Left renal cortex interstitium (tissue), 4 donors: ENCODE measurements at places on chromosomes 7 and 10.
A peak's percentile ranks its signal among the peaks of the same experiment; 100 is the strongest.

- no peak for DNase-seq
Observed at GRCh38 chr7:105677410-105677730, 96.1 kb upstream of the EFCAB10 start.

GRCh38 chr7:925601-926000 is 28.9 kb downstream of the ADAP1 start:
- DNase-seq = no peak

- no peak for DNase-seq
Observed at GRCh38 chr7:155954550-155955366, 142.5 kb upstream of the SHH start.

- DNase-seq = no peak
Observed at GRCh38 chr7:33921216-33921938, 16.0 kb downstream of the BMPER start.

GRCh38 chr7:2864999-2865670 is 21.0 kb upstream of the GNA12 start:
- DNase-seq = no peak

- DNase-seq = no peak
Observed at GRCh38 chr10:48516911-48517310, 88.0 kb downstream of the ARHGAP22 start.

DNA sequence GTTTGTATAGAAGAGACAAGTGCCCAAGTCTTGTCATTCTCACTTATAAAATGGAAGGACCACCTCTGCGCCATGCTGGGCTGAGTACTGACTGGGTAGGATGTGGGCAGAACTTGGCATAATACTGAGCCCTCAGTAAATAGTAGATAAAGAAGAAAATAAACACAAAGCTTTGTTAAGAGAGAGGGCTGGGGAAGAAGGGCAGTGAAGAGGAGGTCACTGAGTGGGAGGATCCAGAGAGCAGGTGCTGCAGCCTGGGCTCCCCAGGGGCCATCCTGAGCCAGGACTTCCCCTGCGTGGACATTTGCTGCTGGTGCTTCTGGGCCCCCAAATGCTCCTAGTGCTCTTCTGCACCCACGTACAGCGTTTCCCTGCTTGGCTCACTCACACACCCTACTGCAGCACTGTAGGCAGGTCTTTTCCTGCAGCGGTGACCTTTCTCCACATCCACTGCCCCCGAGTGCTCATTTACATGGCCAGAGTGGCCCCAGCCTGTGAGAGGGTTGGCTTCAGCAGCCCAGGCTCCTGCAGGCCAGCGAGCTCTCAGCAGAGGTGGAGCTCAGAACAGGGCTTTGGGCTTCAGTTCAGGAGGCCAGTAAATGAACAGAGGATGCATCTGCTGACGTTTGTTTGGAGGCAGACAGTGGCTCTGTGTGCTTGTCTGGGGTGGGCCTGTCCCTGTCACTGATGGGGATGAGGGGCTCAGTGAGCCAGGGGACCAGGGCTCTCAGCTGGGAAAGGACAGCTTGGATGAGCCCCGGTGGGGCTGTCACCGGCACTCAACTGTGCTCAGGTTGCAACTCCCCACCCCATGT is 164.6 kb downstream of the ADARB2 start:
- DNase-seq = no peak

DNA sequence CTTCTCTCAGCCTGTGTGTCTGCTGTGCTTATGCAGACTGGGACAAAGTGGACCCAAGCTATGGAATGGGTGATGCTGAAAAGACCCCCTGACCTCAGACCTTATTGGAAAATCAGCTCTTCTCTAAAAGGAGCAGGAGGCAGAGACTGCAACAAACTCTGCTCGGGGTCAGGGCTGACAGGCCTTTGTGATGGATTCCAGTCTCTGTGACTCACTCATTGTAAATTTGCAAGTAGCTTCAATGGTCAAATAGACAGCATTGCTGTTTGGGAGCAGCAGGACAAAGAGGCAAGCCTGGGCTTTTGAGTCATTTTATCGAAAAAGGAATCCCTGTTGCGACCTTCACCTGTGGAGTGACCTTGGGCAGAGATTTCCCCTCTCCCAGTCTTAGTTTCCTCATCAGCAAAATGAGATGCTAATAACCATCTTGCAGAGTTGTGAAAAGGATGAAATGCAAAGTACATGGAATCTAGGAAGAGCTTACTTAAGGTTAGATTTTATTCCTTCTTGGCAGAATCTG is 26.1 kb upstream of the GPR26 start:
- DNase-seq = no peak

DNA sequence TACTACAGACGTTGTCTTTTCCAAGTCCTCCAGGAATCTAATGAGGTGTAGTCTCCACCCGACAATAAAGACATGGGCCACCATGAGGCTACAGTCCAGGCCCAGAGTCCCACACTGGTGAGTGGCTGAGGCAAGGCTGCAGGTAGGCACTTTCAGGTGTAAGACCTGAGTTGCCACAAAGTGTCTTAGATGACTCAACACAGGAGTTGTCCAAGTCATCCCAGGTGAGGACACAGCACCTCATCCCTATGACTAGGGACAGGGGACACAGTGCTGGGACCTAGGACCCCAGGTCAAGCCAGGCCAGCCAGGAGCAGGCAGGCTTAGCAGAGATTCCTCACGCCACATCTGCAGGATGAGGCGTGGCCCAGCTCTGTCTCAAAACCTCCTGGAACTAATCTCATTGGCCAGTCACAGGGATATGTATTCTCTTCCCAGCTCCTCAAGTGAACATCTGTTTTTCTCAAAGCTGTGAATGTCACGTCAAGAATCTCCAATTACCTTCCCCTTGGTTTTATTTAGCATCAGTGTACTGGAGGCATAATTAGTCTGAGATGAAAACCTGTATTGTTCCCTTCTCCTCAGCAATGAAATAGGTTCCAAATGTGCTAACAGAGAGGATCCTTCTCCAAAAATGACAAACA is 254.6 kb downstream of the GRID1 start:
- DNase-seq = no peak

DNA sequence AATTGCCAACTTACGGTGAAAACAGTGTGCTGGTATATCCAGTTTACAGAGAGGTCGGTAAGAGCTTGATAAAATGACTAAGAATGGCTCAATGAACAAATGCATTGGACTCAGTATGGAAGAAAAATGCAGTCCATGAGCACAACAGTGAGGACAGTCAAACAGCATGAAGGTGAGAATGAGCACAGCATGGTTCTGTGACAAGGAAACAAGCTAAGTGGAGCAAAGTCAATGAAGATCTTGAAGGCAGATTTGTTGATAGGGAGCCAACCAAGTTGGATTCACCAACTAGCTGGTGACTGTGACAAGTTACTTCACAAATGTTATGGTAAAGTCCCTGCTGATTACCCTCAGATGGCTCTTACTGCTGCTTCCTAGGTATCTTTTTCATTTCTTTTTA is 75.9 kb downstream of the SHOC2 start:
- DNase-seq = no peak

- DNase-seq = no peak
Observed at GRCh38 chr10:58743466-58744115, 230.9 kb downstream of the BICC1 start.

GRCh38 chr7:86091369-86091768 is 552.3 kb upstream of the GRM3 start:
- no peak for DNase-seq

DNA sequence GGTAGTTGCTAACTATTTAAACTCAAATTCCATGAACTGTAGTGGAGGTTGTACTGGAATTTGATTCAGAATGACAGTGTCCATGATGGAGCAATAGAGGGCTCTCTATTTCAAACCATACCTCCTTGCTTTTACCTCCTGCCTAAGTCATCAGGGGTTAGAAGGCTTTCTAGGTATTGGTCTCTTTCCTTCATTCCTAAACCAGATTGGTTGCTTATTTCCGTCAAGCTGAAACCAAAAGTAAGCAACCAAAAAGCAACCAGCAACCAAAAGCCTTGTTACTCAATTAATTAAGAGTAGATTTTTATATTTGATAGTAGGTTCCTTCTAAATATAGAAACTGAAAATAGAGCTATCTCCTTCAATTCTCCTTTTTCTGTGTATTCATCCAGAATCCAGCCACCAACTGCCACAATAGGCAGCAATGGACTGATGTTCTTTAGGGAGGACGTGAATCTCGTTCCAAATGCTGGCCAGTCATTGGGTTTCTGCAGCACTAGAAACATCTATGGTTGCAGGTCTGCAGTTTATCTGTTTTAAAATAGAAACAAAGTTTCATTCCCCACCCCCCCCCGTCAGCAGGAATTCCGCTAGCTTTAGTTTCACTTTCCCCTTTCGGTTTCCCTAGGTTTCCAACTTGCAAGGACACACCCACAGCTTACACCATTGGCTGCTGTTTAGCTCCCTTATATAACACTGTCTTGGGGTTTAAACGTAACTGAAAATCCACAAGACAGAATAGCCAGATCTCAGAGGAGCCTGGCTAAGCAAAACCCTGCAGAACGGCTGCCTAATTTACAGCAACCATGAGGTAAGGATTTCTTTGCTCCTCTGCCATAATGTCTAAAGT is at the start of gene IFIT1:
Gene IFIT1 (plus strand): TSS at position 717 of the 850 bp plus-strand sequence. CDS start 90 bp downstream, at position 807.
- DNase-seq = no peak

DNA sequence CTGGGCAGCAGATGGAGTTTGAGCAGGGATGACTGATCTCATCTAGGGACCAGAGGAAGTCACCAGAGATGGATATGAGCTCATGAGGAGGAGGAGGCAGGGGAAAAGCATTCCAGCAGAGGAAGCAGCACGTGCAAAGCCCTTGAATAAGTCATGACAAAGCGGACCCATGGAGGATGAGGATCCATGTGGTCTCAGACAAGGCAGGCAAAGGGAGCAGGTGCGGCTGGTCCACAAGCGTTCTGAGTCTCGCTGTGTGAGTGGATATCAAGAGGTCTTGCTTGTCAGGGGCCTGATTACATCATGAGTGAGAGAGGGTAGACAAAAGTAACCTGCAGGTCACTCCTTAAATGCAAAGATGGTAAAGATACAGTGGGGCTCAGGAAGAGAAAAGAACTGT is 307.6 kb downstream of the GRID1 start:
- no peak for DNase-seq

DNA sequence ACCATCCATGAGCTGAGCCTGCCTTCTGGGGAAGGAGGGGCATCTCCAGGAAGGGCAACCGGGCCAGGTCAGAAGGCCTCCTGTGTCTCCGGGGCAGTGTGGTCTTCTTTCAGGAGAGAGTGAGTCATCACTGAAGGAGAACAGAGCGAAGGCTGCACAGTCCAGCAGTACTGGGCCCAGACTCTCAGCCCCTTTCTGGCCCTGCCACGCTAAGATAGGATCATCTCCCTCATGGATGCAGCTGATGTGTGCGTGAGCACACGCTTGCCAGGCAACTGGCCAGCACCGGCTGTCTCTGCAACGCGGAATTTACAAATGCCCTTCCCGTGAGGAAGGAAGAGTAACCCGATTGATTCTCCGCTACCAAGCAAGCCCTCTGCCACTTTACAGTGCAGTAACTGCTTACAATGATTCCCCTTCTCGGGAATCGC is 328.2 kb downstream of the TNS3 start:
- peak; percentile 2 for DNase-seq

DNA sequence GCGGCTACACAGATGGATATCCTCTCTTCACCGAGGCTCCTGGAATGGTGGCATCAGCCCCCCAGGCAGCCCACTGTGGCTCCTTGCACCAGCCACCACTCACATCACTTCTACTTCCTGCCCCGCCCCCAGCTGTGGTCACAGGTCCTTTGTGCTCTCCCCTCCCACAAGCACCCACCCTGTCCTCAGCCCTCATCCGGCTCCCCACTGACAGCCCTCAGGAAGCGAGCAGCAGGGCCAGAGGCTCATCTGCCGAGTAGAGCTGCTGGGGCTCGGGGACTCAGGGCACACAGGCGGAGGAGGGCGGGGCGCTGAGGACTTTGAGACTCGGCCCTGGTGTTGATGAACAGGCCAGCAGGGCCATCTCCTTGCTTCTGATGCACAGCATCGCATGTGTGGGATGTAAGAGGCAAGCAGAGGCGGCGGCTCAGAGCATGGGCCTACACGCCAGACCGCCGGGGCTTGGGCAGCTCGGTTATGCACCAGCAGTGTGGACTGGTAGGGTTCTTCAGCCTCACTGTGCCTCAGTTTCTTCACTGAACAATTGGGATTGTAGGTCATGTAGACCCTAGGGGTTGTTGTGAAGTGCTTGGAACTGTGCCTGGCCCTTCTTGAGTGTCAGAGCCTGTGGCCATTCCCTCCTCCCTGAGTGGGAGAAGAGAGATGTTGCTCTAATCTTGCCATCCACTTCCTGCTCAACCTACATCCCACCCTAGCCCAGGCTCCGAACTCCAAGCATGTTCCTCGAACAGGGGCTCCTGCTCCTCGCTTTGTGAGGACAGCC is at the start of gene PRF1:
Gene PRF1 (minus strand): TSS at position 77 of the 784 bp plus-strand sequence. CDS start 1,839 bp downstream, outside the sequence.
- DNase-seq = no peak
